NCI-H748 treated with DMSO at 0.1 percent for 48 hours (cell line): ENCODE measurements at places on chromosomes 11 and 22.

DNA sequence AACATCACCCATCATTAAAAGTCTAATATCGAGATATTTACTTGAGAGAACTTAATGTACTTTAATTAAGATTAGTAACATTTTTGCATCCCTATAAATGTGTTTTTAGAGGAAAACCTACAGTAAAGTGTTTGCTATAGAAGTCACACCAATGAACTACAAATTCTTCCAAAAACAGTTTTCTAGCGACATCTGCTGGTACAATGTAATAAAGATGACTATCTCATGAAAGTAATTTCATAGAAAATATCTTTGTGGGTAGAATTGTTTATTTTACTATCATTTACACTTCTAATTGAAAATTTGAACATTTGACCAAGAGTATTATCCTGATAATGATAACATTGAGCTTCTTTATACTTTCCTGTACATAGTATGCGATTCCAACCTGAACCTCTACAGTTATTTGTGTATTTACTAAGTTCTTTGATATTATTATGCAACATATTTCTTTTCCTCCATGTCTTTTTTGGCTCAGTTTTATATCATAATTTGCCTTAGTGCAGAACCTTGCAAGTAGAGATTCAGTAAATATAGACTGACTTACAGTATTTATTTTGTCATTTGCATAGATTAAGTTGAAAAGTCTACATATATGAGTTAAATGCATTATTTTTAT is 252.7 kb downstream of the TMEM135 start:
- peak; percentile 9 for DNase-seq

GRCh38 chr11:70760416-70761020 is 362.2 kb downstream of the CTTN start:
- DNase-seq = no peak

GRCh38 chr11:21133244-21133643 is 463.9 kb downstream of the NELL1 start:
- DNase-seq = no peak

GRCh38 chr11:75810637-75811390 is 4.2 kb upstream of the UVRAG start:
- DNase-seq = no peak

DNA sequence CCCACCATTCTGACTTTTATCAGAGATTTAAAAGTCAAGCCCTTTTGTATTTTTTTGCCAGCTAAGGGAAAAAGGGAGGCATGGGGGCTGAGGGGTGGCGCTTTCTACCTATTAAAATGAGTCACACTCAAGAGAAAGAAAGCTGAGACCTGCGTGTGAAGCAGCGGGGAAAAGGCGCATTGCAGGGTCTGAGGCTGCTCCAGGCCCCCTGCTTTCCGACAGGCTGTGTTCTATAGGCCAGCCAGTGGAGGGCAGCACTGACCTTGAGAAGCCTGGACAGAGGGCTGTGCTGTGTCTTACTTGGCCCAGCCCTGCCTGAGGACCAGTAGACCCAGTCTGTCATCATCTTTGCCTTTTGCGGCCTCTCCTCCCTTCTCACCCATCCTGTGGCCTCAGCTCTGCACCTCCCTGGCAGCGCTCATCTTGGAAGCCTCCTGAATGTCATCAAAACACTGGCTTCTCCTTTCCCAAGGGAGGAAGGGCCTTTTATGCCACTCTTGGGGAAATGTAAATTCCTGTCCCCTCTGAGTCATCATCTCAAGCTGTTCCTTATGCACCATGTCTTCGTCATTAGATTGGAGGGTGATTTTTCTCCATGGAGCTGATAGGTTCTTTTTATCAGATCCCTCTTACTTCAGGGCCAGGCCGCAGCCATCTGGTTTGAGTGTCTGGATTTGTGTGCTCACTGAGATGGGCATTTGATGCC is 12.6 kb upstream of the MAPK8IP1 start:
- peak; percentile 47 for DNase-seq

DNA sequence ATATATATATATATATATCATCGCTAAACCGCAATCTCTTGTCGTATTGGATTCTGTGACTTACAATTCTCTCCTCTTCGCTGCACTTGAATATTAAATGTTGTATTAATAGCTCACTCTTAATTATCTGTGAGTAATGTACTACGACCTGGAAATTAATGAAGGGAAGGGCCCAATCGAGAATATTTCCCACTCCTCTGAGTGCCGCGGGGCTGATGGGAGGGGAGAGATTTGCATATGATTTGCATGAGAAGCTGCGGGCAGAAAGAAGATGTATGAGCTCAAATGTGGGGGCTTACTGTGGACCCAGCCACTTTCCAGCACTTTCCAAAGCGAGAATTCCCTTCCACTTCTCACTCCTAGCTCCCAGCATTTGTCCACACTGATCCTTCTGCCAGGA is 141.2 kb downstream of the MN1 start:
- no peak for DNase-seq

- DNase-seq = no peak
Observed at GRCh38 chr11:122213171-122213570, 97.2 kb upstream of the BLID start.

DNA sequence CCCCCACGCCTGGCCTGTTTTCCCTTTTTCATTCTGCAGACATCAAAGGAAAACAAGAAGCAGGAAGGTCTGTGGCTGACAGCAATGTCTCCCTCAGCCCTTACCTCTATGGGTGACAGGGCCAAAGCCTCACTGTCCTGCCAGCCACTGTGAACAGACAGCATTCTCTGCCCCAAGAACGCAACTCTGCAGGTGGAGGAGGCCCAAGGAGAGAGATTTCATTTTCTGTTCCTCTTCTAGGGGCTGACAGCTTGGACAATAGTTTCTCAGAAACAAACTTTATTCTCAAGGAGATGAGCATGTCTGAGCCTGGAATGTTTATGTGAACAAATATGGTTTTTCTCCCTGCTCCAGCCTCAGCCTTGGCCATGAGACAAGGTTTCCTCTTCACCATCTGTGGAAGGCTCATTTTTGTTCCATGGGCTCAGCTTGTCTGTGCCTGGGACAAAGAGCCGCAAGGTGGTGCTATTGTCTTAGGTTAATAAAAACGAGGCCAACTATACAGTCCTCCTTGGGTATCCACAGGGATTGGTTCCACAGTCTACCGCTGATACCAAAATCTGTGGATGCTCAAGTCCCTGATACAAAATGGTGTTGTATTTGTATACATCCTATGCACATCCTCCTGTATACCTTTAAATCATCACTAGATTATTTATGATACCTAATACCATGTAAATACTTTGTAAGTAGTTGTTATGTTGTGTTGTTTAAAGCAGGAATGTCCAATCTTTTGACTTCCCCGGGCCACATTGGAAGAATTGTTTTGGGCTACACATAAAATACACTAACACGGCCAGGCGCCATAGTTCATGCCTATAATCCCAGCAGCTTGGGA is 5.8 kb downstream of the PIWIL3 start:
- DNase-seq = peak; percentile 21

DNA sequence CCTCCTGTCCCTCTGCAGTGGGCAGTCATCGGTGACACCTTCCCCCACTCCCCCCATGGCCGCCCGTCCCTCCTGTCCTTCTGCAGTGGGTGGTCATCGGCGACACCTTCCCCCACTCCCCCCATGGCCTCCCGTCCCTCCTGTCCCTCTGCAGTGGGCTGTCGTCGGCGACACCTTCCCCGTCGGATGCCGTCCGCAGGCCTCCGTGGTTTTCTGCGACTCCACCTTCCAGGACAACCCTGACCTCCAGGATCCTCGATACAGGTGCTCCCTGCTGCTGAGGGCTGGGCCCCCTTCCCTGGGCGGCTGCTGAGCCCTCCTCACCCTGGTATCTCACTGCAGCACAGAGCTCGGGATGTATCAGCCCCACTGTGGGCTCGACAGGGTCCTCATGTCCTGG is 2.2 kb downstream of the MIOX start:
- no peak for DNase-seq

GRCh38 chr11:32304521-32304920 is 130.8 kb downstream of the WT1 start:
- no peak for DNase-seq

DNA sequence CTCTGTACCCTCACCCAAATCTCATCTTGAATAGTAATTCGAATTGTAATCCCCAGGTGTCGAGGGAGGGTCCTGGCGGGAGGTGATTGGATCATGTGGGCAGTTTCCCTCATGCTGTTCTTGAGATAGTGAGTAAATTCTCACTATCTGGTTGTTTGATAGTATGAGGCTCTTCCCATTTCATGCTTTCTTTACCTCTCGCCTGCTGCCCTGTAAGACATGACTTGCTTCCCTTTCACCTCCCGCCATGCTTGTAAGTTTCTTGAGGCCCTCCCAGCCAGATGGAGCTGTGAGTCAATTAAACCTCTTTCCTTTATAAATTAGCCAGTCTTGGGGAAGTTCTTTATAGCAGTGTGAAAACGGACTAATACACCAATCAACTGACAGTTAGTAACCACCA is 60.1 kb downstream of the FAM76B start:
- no peak for DNase-seq

DNA sequence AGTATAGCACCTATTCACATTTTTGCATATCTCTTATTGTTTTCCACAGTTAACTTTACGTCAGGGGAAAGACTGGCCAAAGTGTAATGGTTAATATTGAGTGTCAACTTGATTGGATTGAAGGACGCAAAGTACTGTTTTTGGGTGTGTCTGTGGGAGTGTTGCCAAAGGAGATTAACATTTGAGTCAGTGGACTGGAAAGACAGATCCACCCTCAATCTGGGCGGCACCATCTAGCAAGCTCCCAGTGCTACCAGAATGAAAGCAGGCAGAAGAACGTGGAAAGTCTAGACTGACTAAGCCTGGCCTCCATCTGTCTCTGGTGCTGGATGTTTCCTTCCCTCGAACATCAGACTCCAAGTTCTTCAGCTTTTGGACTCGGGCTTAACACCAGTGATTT is 1900.7 kb upstream of the RAG2 start:
- DNase-seq = no peak

DNA sequence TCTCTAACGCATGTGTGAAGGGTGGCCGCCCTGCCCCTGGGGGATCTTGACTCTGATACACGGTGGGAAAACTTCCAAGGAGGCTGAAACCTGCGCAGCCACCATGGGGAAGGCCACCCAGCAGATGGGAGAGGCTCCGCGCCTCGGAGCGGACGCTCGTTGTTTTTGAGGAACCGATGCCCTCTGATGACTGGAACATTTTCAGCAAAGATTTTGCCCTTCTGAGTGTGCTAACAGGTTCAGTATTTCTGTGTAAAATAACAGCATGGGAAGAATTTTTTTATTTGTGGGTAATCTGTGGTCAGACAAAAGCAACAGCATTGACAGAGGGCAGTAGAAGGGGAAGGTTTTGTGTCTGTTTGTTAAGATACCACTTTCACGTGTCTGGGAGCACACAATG is 16.7 kb downstream of the MB start:
- DNase-seq = no peak

- DNase-seq = no peak
Observed at GRCh38 chr22:46613606-46614021, 6.6 kb upstream of the GRAMD4 start.

- no peak for DNase-seq
Observed at GRCh38 chr11:122258446-122259194, 142.6 kb upstream of the BLID start.

DNA sequence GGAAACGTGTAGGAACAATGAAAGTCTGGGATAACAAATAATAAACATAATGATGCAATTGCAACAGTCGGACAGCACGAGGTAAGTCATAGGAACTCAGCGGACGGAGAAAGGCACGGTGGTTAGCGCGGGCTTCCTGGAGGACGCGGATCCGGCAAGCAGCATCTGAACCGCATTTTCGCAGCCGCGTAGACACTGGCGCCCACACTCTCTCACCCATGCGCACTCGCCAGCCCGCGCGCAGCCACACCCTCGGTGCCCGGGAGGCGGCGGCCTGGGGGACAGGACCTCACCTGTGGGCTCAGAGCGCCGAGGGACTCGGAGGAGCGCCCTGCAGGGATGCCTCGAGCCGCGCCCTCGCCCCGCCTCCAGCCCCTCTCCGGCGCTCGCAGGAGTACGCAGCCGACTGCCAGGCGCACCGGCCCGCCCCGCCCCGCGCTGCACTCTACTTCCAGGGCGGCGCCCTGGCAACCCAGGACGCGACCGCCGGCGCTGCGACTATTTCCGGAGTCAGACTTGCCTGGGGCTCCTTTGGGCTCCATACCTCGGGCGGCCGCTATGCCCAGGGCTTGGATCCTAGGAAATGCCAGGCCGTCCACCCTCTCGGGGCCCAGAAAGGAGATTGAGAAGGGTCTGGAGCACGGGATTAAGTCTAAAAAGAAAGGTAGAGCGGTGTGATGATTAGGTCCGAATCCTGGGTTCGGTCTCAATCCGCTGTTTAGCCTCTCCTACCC is at the start of gene TTLL1:
Gene TTLL1 (minus strand): TSS at position 408 of the 734 bp plus-strand sequence. CDS start 13,805 bp downstream, outside the sequence.
- DNase-seq = peak; percentile 78

DNA sequence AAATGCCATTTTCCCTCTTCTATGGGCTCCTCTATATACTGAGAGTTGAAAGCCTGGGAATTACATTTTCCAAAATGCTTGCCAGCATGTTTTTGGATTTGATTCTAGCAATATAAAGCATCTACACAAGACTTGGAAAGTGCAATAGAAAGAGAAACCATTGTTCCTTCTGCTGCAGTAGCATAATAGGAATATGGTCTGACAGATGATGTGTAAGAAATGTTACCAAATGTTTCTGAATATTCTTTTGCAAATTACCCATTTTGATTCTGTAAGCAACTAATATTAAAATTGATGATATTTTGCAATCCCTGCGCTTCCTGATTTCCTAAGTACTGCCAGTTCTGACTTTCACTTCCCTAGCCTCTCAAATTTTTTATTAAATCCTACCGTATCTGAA is 61.6 kb downstream of the CASP12 start:
- no peak for DNase-seq
